ENCODE measurements at places on chromosomes 2 and 18.

GRCh38 chr2:198008230-198008629 is 203.8 kb downstream of the PLCL1 start:
- DNase-seq: no peak

DNA sequence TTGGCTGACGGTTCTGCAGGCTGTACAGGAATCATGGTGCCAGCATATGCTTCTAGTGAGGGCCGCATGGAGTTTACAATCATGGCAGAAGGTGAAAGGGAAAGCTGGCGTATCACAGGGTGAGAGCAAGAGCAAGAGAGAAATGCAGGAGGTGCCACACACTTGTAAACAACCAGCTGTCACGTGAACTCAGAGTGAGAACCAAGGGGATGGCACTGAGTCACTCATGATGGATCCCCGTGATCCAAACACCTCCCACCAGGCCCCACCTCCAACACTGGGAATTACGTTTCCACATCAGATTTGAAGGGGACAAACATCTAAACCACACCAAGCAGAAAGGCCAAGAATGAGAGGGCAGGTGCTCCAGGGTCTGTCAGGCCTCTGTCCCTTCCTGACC is 185.0 kb upstream of the PID1 start:
- no peak for DNase-seq

DNA sequence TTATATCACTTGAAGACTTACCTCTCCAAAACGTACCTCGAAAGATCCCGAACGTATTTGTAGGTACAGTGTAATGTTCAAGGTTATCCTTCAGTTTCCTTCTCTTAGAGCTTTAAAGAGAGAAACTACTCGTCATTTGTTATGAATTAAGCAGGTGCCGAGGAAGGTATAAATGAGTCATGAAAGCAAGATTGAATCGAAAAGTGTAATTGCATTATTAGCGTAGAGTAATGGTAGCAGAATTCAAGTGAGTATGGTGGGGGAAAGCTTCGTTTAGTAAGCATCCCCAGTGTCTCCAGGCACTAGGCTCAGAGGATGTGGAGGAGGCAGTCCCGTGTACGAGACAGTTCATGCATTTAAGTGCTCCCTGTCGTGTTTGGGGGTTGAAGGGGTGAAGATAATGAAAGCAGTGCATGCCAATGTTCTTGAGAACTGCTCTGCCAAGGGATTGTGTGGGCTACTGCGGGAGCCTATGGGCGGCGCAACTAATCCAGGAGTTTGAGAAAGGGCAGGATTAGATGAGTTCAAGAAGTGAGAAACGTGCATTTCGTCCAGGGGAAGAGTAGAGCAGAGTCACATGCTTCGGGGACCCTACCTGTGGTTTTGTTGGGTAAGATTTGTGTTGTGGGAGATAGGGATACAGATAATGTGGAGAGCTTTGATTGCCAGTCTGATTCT is 858 bp downstream of the POLR1B start:
- DNase-seq: no peak

GRCh38 chr2:176328149-176328548 is 58.9 kb downstream of the MTX2 start:
- no peak for DNase-seq

- no peak for DNase-seq
These were observed 60.0 kb downstream of the MYO1B start for GRCh38 chr2:191304939-191305875.

GRCh38 chr2:146913476-146913875 is 931.4 kb upstream of the ACVR2A start:
- no peak for DNase-seq

GRCh38 chr2:189580241-189580651 is 340 bp downstream of the SLC40A1 start:
- peak; percentile 24 for DNase-seq

GRCh38 chr18:24130494-24130893 is 8.4 kb upstream of the CABYR start:
- DNase-seq: no peak

GRCh38 chr18:49172246-49172645 is 221.5 kb upstream of the SMAD7 start:
- DNase-seq: no peak

- no peak for DNase-seq
These were observed 57.0 kb downstream of the CIB4 start for GRCh38 chr2:26584191-26584590.

DNA sequence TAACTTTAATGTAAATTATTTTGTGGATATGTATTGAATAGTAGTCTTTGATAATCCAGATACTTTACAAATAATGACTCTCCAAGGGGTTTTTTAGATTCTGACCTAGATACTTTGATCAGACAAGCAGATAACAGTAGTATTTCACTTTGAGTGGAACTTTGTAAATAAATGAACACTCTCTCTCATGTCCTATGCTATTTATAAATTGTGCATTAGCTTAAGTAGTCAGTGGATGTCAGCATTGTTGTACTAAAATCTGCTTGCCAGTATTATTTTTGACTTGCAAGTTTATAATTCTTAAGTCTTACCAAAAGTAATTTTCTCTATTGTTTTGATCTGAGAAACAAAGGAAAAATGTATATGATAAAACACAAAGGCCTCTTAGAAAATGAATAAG is 1113.1 kb upstream of the NRXN1 start:
- DNase-seq: no peak

DNA sequence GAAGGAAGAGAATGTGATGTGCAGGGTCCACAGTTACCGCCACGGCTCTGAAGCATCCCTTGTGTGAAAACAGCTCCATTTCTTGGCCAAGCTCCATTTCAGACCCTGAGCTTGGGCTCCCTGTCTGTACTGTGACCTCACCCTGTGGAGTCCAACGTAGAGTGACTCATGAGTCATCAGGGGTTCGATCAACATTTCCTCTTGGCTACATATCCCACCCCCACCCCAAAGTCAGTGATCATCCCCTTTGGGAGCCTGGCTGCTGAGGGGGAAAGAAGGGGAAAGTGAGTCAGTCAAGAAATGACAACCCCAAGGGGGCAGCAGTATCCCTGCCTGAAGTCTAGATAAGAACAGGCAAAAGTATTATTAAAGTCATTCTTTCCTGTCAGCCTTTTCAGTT is 62.2 kb downstream of the PAPOLG start:
- DNase-seq: peak; percentile 39

DNA sequence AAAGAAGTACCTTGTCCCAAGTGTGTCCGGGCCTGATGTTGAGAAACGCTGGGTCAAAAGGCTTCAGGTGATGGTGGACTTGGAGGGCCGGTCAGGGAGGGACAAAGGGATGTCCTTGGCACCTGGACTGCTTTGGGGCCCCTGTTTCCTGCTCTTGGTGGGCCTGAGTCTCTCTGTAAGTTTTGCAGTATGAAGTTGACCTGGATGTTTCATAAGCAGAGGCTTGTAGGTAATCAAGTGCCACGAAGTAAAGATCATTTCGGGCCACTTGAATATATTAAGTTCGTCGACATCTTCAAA is 29.4 kb downstream of the ASAP2 start:
- no peak for DNase-seq

- DNase-seq: no peak
These were observed 8.7 kb upstream of the BIN1 start for GRCh38 chr2:127115471-127116199.

DNA sequence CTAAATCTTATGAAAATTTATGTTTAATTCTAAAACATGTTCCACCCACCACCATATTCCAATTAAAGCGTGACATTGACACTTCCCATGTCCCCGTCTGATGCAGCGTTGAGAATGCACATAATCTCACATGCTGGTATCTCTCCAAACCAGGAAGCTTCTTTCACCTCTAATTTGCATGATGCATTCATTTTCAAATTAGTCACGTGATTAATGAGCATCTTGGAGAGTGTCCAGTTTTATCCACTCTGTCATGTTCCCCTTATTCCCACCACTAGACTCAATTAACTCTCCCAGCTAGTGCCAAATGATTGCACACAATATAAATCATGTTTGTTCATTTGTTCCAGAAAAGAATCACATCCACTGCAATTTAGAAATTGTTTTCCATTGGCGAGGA is 105.8 kb downstream of the RIT2 start:
- no peak for DNase-seq

GRCh38 chr18:9629709-9630108 is 15.3 kb upstream of the PPP4R1 start:
- DNase-seq: no peak

- DNase-seq: no peak
These were observed 88.6 kb upstream of the TTN start for GRCh38 chr2:178895872-178896271.

DNA sequence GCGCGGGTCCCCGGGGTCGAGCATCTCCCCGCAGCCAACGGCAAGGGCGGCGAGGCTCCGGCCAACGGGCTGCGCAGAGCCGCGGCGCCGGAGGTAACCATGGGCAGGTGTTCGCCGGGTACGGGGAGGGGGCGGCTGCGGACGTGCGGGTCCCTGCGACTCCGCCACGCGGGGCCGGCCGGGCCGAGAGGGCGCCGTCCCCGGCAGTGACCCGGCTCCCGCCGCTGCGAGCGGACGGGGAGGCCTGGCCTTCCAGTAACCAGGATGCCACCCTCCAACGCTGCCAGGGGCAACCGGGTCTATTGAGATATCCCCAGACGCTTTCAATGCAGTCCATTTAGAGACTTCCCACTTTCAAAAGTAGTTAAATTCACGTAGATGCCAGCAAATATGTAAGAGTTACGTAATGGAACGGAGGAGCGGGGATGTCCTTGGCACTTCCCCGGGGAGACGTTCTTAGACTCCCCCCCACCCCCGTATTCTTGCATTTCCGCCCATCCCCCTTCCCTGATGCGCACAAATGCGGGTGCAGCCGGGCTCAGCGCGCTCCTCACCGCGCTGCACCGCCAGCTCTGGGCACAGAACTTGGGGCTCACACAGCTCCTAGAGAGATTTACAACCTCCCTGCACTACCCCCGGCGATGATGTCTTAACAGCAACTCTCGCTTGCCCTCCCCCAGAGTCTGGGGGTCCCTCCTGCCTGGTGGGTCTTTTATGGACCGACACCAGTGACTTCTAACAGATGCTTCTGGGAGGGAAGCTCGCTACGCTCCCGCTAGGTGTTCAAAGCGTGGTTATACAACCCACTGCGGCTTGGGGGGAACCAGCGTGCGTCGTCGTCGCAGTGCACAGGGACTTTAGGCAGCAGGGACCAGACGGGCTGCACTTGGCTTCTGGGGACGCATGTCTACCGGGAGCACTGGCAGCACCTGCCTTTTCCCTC is 657 bp downstream of the SGPP2 start:
- peak; percentile 19 for DNase-seq

GRCh38 chr2:207202645-207203044 is 36.9 kb upstream of the KLF7 start:
- DNase-seq: no peak

- DNase-seq: peak; percentile 89
These were observed 972 bp upstream of the DLX2 start for GRCh38 chr2:172103471-172104272.

GRCh38 chr2:29940706-29941105 is 19.3 kb upstream of the ALK start:
- DNase-seq: no peak

- DNase-seq: no peak
These were observed 32.3 kb downstream of the FOSL2 start for GRCh38 chr2:28424799-28425463.

DNA sequence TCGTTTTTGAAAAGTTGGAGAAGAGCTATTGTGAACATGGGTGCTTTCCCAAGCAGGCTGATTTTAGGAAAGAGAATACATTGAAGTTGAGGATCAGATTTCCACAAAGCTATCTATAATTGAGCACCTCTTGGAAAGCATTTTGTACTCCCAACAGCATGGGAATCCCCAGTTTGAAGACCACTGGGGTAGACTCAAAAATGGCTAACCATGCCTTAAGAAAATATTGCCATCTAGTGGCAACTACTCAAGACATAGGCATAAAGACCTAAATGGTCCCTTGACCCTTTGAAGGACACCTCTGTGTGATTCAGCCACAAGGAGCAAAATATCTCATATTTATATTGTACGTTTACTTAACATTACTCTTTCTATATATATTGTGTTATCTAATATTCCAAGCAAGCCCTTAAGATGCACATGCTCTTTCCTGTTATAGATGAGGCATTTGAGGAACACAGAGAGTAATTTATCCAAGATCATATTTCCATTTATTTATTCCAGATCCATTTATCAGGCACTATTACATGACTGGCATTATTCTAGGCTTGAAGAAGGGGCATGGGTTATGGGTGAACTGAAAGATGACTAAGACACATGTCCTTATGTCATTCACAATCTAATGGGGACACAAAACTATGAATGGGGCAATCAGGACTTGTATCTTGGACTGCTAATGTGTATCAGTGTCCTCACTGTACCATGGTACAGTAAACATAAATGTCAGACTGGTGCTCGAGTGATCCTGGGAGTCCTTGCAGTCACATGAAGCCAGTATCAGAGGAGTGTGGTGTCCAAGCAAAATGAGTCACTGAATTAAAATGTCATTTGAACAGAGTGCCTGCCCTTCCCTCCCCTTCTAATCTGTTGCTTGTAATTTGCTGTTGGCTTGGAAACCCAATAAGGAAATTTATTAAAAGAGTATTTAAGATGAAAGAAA is 121.0 kb upstream of the XPO1 start:
- no peak for DNase-seq

DNA sequence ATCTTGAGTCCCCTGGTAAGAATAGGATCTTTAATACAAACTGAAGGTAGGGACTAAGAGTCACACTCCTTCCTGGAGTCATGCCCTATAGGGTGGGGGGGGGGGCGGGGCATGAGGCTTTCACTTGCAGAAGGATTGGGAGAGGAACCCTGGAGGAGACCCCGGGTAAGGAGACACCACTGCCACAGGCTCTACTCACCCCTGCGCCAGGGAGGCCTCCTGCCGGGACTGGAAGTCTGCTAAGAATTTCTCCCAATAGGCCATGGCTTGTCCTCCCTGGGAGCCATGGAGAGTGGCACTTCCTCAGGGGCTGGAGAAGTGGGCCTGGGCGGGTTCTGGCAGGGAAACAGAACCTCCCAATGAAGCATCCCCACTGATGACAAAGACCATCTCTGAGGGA is 645.3 kb upstream of the RAB6C start:
- no peak for DNase-seq

DNA sequence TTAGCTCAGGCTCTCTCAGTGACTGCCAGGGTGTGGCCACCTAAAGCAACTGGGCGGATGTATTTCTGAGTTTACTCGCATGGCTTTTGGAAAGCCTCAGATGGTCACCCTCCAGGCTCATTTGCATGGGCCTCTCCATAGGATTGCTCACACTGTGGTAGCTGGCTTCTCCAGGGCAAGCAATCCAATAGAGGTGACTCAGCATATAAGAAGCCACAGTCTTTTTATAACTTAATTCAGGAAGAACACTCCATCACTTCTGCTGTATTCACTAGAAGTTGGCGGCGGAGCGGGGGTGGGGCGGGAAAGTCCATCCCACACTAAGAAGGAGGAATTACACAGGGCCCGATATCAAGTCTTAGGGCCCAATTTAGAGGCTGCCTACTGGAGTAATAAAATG is 3.6 kb upstream of the DOK6 start:
- DNase-seq: no peak

All from activated naive CD4-positive, alpha-beta T cell treated with anti-CD3 and anti-CD28 coated beads, Interleukin-2, amount 50 U/mL, for 72 hours (primary cell).